ENCODE measurements at places on chromosomes 11 and 22.
A peak's percentile ranks its signal among the peaks of the same experiment; 100 is the strongest.

- peak; percentile 29 for DNase-seq
Observed at GRCh38 chr11:48052183-48053044, 72.1 kb downstream of the PTPRJ start.

DNA sequence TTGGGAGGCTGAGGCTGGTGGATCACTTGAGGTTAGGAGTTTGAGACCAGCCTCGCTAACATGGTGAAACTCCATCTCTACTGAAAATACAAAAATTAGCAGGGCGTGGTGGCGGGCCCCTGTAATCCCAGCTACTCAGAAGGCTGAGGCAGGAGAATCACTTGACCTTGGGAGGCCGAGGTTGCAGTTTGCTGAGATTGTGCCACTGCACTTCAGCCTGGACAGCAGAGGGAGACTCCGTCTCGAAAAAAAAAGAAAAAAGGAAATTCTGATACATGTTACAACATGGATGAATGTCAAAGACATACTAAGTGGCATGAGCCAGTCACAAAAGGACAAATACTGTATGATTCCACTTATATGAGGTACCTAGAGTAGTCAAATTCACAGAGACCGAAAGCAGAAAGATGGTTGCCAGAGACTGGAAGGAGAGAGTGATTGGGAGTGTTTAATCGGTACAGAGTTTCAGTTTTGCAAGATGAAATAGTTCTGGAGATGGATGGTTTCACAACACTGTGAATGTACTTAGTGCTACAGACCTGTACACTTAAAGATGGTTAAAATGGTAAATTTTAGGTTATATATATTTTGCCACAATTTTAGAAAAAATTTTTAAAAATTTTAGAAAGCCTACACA is 92.3 kb downstream of the BLID start:
- no peak for DNase-seq

GRCh38 chr11:3165152-3165705 is at the start of gene OSBPL5:
TSS of gene OSBPL5 (minus strand) at chr11:3165310. CDS start at chr11:3129148, 36,162 bp downstream.
- peak; percentile 84 for DNase-seq

DNA sequence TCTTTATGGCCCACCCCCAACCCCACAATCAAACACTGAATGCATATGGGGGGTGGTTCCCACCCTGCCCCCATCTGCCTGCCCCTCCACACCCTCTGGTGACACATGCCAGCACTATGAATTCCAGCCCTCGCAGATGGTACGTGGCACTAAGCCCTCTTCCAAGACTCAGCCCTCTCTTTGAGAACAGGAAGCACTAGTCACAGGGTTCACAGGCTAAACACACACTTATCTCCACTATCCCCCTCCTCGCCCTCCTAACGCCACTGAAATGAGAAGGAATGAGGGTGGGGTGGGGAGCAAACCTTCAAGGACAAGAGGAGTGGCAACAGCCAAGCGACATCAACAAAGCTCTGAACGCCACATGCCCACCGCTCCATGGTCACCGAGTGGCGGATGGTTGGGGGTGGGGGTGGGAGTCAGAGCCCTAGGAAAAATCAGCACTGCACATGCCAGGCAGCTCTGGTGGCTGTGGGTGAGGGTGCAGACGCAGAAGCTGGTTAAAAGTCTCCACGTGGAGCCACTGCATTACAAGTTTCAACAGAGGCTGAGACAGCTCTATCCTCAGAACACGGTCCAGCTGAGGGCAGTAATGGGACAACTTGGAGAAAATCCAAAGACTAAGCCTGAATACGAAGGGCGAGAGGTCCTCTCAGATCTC is 33.6 kb downstream of the TMEM184B start:
- DNase-seq = no peak

DNA sequence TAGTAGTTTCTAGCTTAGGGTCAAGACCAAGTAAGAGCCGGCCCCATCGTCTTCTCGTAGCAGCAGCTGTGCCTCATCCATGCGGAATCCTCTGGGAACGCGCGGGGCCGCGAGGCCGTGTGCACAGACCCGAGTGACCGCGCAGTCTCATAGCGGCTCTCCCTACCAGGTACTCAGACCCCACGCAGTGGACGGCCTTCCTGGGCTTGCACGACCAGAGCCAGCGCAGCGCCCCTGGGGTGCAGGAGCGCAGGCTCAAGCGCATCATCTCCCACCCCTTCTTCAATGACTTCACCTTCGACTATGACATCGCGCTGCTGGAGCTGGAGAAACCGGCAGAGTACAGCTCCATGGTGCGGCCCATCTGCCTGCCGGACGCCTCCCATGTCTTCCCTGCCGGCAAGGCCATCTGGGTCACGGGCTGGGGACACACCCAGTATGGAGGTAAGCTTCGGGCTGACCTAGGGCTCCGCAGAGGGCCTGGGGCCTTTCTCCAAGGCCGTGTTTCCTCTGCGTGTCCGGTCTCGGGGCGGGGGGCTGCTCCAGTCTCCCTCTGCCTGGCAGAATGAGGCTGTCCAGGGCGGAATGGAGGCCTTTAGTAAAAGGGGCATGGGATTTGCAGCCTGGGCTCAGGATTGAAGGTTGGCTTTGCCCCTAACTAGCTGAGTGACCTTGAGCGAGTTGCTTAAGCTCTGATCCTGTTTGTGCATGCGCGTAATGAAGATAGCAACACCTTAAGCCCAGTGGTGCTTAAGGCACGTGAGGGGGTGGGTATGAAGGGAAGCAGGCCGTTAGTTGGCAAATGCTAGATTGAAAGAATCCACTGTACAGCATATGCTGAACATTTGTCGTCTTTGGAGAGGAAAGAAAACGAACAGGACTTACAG is 48.9 kb downstream of the ST14 start:
- DNase-seq = no peak

DNA sequence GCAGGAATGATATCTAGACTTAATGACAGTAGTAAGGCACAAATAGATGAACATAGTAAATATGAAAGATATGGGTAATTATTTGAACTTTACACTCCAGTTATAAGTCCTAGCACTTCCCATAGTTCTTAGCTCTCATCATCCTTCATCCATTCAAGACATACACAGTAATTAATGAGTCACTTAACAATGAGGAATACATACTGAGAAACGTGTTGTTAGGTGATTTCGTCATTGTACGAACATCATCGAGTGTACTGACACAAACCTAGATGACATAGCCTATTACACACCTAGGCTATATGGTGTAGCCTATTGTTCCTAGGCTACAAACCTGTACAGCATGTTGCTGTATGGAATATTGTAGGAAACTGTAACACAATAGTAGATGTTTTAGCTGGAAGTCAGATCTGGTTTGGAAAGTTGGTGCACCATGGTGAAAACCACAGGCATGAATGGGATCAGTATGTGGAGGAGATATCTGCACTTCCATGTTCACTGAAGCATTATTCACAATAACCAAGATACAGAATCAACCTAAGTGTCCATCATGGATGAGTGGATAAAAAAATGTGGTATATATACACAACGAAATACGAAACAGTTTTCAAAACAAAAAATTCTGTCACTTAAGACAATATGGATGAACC is 229.9 kb upstream of the PITPNB start:
- DNase-seq = no peak
